ENCODE measurements at places on chromosomes 7 and 10.
A peak's percentile ranks its signal among the peaks of the same experiment; 100 is the strongest.

- no peak for DNase-seq
Measured at GRCh38 chr7:69687739-69688433, 89.6 kb downstream of the AUTS2 start.

DNA sequence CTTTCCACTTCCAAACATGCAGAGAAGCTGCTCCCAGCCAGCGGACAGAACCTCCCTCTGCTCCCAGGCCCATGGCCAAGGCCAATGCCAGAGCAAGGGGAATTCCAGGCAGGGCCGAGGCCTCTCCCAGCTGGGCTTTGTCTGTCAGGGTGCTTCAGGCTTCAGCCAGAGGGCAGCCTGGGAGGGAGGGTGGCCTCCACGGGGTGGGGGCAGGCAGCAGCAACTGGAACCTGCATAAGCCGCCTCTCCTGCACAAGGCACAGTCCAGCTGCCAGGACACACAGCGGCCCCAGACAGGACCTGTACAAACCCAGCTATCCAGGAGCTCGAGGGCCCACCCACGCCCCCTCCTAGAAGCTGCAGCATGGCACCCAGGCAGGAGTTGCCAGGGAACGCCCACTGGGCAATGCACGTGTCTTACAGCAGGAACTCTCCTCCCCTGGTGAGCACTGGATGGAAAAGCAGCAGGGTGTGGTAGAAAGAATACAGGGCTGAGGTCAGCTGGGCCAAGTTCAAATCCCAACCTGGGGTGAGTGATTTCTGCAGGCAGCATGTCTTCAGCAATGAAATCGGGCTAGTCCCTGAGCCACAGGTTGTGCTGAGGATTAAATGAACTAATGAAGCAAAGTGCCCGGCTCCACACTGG is 7.6 kb downstream of the FAM53B start:
- no peak for DNase-seq

- DNase-seq, result no peak
Measured at GRCh38 chr7:37076668-37077067, 352.4 kb upstream of the AOAH start.

DNA sequence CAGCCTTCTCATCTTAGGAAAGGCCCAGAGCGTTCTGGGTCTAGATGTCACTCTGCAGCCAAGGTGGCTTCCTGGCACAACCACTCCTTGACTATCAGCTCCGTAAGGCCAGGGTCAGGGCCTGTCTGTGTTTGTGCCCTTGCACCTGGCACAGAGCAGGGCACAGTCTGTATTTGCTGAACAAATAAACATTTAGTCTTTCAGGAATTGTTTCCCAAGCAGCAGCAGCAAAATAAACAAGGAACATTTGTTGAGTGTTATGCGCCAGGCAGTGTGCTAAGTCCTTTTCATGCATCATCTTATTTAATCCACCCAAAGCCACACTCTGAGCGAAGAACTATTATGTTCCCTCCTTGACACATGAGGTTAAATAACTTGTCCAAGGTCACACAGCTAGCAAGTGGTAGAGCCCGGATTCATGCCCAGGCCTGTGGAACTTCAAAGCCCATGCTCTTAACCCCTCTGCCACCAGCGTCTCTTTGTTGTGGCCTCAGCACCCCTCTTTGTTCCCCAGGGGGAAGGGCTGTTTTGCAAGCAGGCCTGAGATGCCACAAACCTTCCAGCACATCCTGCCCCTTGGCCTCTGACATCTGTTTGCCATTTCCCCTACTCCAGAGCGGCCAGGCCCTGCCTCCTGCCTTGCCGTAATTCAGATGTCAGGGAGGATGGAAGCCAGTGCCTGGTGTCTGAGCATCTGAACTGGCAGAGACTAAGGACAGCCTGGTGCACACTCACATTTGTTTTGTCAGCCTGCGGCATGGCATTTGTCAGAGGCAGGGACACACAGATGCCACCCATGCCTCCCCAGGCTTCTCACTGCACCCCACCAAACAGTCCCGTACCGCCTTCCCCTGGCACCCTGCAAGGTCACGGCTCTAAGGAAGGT is 325.8 kb upstream of the ZMIZ1 start:
- no peak for DNase-seq

GRCh38 chr7:50119815-50120637 is 27.0 kb upstream of the ZPBP start:
- DNase-seq, result peak; percentile 15

DNA sequence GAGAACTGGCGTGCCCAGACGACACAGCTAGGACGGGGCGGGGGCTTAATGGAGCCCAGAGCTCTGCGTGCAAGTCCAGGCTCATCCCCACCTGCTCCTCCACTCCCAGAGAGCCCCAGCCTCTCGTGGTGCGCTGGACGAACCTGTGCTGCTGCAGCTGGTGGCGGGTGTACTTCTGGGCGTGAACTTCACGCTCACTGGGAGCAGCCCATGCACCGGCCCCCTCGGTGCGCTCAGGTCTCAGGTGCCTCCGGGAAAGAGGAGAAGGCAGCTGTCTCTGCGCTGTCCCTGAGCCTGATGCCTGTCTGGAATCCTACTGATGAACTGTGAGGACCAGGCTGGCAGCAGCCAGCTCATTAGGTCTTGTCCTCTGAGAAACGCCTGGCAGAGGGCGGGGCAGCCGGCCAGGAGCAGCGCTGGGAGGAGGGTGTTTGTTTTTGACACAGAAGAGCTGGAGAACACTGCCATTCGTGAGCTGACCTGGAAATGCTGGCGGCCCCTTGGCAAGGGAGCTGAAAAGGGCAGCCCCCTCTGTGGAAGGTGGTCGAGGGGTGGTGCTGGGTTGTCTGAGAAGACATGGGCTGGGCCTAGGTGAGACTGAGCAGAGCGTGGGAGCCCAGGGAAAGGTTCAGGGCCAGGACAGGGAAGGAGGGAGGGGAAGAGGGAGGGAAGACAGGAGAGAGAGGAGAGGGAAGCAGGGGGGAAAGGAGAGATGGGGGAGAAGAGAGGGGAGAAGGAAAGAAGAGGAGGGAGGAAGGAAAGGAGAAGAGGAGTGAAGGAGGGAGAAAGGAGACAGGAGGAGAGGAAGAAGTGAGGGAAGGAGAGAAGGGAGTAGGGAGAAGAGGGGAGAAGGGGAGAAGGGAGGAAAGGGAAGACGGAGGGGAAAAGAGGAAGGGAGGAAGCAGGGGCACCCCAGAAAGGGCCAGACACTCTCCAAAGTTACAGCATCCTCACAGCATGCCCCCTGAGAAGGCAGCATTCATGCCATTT is 53.5 kb upstream of the TNS3 start:
- DNase-seq, result no peak

- DNase-seq, result no peak
Measured at GRCh38 chr7:20329389-20330238, 1.1 kb upstream of the ITGB8 start.

GRCh38 chr7:83608716-83609115 is 40.2 kb downstream of the SEMA3E start:
- DNase-seq, result no peak

DNA sequence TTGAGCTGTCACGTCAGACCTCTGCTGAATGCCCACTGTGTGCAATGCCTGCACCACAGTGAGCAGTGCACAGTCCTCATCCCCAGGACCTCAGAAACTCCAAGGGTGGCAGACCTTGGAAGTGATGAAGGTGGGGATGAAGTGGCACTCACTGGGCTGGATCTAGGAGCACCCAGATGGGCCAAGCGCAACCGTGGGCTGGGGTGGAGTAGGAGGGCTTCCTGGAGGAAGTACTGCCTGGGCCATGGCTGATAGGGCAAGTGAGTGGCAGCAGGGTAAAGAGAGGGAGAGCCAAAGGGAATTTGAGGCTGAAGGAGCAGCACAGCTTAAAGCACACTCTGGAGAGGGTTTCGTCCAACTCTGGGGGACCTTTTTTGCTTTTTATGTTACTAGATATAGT is 52.3 kb downstream of the RBM20 start:
- DNase-seq, result no peak

DNA sequence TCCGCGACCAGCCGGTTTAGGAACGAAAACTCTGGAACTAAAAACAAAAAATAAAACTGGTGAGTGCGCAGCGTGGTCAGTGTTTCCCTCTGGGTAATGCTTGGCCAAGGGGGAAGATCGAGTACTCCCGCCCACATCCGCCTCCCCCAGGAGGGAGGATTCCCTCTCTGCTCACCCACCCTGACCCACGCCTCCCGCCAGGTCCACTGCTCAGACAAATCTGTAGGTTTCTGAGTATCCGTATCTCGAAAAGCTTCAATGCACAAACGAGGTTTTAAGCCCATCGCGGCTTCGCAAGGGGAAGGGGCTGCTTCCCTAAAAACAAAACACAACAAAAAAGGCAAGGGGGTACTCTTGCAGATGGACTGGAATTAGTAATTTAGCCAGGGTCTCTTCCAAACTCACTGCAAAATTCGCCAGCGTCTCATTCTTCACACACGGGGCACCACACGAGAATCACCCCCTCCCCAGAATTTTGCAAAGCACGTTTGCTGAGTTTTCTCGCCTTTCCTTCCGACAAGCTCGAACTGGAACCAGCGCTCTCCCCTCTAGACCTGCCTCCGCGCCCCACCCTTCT is 75.2 kb downstream of the INSIG1 start:
- DNase-seq, result no peak

- DNase-seq, result no peak
Measured at GRCh38 chr10:26890956-26891355, 30.2 kb upstream of the ABI1 start.

DNA sequence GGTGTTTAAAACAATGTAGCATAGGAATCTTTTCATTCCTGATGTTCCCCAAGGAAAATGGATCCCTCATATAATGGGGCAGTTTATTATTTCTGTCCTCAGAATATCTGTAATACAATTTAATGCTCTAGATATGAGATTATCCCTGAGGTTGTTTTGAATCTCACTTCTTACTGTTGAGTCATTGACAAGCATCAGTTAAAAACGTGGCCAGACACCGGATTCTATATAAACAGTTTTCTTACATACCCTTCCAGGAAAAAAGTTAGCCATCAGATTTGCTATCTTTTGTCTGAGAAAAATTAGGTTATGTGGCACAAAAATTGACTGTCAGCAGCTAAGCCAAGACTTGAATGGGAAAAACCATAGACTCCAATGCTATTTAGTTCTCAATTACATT is 539.8 kb upstream of the CELF2 start:
- no peak for DNase-seq

- DNase-seq, result no peak
Measured at GRCh38 chr10:127881262-127881661, 11.5 kb downstream of the CLRN3 start.

DNA sequence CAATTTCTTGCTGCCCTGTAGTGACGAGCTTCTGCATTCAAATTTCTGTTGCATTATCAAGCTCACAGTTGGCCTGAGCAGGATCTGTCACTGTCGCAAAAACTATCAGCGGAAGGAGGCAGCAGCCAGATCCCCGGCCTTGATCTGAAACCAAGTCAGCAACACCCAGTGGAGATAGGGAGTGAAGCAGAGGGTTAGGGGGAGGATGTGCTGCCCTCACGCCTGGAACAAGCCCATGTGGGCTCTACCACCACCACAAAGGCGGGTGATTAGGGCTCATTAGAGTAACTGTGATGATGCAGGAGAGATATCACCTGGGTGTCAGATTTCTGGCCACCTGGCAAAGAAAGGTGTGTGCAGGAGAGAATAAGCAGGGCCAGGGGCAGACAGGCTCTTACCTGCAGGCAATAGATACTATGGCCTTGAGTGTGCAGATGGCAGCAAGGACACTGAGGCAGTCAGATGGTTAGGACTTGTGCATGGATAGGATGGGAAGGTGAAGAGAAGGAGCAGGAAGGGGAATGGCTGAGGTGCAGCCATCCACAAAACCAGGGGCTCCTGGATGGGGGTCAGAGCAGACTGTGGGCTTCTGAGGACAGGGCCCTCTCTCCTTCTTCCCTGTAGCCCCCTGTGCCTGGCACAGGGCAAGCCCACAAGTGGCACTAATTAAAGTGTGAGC is 417.3 kb downstream of the RPS24 start:
- DNase-seq, result no peak

- no peak for DNase-seq
Measured at GRCh38 chr7:19448091-19448490, 260.7 kb downstream of the POLR1F start.

- no peak for DNase-seq
Measured at GRCh38 chr7:157211690-157212089, 73.0 kb downstream of the UBE3C start.

- DNase-seq, result no peak
Measured at GRCh38 chr7:922334-923107, 32.0 kb downstream of the ADAP1 start.

- DNase-seq, result no peak
Measured at GRCh38 chr10:20986049-20986448, 88.9 kb upstream of the NEBL start.

GRCh38 chr7:132226046-132226956 is 350.0 kb downstream of the PLXNA4 start:
- no peak for DNase-seq

DNA sequence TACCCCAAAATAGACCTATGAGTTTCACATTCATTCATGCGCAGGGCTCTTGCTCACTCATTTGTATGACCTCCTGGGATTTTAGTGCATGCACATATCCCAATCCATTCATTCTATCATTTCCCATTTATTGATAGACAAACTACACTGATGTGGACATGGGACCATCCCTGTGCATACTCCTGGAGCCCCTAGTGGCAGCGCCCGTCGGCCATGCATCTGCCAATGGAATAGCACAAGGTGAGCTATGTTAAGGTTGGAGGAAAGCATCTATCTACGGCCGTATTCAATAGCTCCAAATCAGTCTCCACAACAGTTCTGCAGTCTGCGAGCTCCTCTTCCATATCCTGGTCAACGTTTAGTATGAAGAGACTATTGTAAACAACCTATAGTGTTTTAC is 31.7 kb upstream of the FIGNL1 start:
- no peak for DNase-seq

DNA sequence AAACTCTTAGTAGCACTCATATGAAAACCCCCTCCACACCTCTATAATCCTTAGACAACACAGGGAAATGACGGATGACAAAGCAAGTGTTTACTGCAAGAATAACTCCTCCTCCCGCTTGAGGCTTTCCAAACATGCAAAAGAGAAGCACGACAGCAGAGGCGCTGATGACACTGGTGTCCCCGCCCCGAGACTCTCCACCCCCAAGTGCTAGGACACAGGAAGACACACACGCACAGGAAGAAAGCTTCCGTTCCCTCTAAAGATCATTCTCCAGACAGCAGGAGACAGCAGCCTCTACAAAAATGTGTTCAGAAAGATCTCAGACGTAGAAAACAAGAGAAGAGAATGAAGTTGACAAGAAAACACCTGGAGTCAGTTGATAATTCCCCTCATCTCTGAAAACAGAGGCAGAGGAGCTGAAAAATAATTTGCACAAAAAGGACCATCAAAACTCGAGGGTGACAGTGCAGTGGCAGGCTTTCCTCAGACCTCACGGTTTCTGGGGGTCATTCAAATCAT is 90.2 kb downstream of the DLG5 start:
- peak; percentile 29 for DNase-seq

GRCh38 chr7:79982141-79982770 is 152.4 kb upstream of the GNAI1 start:
- DNase-seq, result no peak

- no peak for DNase-seq
Measured at GRCh38 chr7:150787321-150788281, 12.6 kb downstream of the TMEM176B start.

DNA sequence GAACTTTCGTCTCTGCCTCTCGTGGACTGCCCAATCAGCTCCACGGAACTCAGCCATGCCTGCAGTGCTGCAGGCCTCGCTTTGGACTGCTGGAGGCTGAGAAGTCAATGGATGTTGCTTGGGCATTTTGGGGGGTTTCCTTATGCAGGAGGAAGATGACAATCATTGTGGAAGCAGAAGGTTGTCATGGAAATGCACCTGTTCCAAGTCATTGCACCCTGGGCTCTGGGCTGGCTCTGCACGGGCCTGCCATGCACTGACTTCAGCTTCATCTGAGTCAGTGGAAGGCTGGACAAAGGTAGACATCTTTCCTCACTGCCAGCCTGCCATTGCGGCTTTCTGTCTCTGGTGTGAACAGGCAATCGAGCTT is 217.3 kb downstream of the RPS24 start:
- DNase-seq, result no peak
